Lower lobe of right lung (tissue), 2 donors: ENCODE measurements at places on chromosomes 11 and 22. TPM values are rescaled to one million over a fixed set of nuclear protein-coding genes. Genes with fewer than 3 reads are reported as not detected.

The SCUBE1 gene
- total RNA-seq = 16.6 TPM

DNA sequence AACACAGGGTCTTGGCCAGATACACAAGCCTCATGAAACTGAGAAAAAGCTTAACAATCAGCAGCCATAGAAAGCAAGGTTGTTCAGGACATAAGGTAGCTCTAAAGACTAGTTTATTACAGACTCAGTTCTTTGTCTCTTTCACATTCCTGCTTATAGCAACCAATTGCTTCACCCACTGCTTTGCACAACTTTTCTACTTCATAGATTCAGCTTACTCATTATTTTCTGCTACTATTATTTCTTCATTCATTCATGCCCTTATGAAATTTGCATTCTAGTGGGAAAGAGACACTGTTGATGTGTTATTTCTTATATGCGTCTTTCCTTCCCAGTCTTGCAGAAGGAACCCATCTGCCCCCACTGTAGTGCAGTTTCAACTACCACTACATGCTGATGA, 4.7 kb downstream of the CCDC34 start:
- no peak overlapping the region for H3K27ac ChIP-seq
- peaks cover 8% of the 10 kb centered on the region for H3K4me1 ChIP-seq
- DNase-seq = no peak

DNA sequence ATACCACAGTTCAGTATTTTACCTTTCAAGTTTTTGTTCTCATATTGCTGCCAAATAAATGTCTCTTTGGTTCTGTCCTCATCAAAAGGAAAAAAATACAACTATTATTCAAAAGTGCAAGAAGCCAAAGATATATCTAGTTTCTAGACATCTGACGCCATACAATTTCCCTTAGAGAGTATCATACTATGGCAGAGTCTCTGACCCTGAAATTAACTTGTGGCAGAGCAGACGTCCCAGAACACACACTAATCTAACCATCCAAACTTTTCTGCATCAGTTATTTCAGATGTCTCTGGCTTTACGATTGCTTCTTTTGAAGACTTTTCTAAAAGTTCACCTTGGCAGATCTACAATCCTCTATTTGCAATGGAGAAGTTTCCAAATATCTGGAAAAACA, 2.7 kb downstream of the OR51T1 start:
- H3K4me1 ChIP-seq = no peaks in the 10 kb centered on the region
- no peaks in the 10 kb centered on the region for H3K36me3 ChIP-seq
- H3K27ac ChIP-seq = no peak overlapping the region
- DNase-seq = no peak
- H3K4me3 ChIP-seq = no peak overlapping the region

DNA sequence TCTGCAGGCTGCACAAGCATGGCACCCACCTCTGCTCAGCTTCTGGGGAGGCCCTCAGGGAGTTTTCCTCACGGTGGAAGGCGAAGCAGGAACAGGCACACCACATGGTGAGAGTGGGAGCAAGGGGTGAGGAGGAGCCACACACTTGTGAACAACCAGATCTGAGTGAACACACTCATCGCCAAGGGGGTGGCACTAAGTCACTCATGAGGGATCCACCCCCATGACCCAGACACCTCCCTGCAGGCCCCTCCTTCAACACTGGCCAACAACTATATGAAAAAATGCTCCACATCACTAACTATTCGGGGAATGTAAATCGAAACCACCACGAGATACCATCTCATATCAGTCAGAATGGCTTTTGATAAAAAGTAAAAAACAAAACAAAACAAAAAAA, 722 bp upstream of the KRTAP5-2 start:
- H3K27me3 ChIP-seq = peaks cover 3% of the 10 kb centered on the region
- no peak overlapping the region for H3K4me3 ChIP-seq
- no peak for DNase-seq
- H3K27ac ChIP-seq = no peak overlapping the region
- no peaks in the 10 kb centered on the region for H3K4me1 ChIP-seq

DNA sequence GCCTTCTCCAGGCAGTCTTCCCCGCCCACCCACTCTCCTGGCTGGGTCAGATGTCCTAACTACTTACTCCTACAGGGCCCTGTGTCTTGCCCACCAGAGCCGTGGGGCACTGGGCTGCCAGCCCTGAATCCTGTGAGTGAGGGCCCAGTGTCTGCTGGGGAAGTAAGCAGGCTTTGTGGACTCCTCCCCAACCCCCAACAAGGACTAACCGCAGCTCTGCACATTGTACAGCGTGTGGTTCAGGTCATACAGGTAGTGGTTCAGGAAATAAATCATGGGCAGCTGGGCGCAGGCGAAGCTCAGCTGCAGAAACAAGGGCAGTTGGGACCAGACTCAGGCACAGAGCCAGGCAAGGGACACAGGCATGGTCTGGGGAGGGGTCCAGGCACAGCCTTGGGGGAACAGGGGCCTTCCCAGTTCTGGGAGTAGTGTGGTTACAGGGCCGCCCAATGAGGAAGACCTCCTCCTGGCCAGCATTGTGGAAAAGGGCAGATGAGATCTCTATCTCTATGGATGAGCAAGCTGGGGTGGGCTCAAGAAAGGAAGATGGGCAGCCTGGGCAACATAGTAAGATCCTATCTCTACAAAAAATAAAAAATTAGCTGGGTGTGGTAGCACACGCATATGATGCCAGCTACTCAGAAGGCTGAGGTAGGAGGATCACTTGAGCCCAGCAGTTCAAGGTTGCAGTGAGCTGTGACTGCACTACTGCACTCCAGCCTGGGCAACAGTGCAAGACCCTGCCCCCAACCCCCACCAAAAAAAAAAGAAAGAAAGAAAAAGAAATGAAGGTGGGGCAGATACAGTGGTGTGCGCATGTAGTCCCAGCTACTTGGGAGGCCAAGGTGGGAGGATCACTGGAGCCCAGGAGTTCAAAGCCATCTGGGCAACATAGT, 5.5 kb downstream of the UNC93B1 start:
- H3K4me1 ChIP-seq = peaks cover 28% of the 10 kb centered on the region
- H3K4me3 ChIP-seq = no peak overlapping the region
- DNase-seq = peak; percentile 41
- H3K27me3 ChIP-seq = no peaks in the 10 kb centered on the region
- peaks cover 6% of the 10 kb centered on the region for H3K36me3 ChIP-seq
- H3K27ac ChIP-seq = no peak overlapping the region
